ENCODE measurements at places on chromosomes 6 and 20.

GRCh38 chr20:19889011-19889953 lies 127.9 kb upstream of the NAA20 start:
- no peak for DNase-seq

GRCh38 chr6:14703586-14703985 lies 542.3 kb upstream of the JARID2 start:
- no peak for DNase-seq

DNA sequence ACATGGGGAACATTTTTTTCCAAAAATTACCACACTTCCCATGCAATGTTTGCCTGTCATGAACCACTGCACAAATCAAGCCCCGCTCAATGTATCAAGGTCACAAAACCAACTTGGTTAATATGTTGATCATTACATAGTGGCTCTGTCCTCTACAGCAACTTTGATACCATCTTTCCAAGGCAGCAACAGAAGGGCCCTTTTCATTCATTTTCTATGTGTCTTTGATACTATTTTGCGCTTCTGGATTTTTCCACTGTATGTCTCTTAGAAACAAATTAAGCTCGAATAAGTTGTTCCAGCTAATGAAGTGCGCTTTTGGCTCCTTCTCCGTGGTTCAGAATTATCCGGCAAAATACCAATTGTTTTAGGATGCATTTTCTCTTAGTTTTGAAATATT lies 1.5 kb downstream of the ZHX3 start:
- DNase-seq: no peak

GRCh38 chr6:48111575-48111974 lies 578 bp upstream of the PTCHD4 start:
- DNase-seq: no peak

- no peak for DNase-seq
These were observed 56.6 kb downstream of the SNX14 start for GRCh38 chr6:85537055-85537494.
